Frontal cortex (tissue), 4 donors: ENCODE measurements at places on chromosomes 16 and 17. TPM values are rescaled to one million over a fixed set of nuclear protein-coding genes. Genes with fewer than 3 reads are reported as not detected.

DNA sequence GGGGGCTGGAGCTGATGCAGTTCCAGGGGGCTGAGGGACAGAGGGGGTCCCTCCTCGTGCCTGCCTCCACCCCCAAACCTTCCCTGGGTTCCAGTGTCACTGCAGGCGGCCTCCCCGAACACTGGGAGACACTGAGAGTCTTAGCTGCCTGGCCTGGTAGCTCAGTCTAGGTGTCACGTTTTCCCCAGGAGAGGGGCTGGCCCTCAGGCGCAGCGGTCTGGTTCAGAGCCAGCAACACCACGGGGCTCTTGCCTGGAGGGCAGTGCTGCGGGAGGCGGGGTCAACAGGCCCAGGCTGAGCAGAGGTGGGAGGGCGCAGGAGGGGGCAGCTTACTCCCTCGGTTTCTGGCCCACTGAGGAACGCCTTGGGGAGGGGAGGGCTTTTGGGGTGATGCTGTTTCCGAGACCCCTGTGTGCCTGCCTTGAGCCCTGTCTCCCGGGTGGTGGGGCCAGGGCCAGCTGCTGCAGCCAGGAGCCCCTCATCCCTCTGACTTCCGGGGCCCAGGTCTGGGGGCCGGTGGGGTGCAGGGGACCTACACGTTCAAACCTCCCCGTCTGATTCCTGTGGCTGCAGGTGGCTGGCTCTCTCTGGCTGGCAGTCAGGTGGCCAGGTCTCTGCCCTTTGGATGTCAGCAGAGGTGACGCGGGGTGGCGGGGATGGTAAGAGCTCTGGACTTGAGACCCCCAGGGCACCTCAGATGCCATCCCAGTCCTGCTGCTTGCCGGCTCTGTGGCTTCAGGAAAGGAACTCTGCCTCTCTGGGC lies 89.3 kb upstream of the GSE1 start:
- DNase-seq = no peak

The TEKT1 gene
- total RNA-seq = 0.41 TPM

The CA5A gene
- not detected for total RNA-seq

The PFN1 gene
- 69.3 TPM for total RNA-seq

GRCh38 chr17:27807567-27808470 lies 7.5 kb upstream of the NOS2 start:
- no peak for DNase-seq
